ENCODE measurements at places on chromosomes 1 and 21.

- no peak for DNase-seq
Measured at GRCh38 chr1:182968836-182969734, 16.1 kb upstream of the SHCBP1L start.

- DNase-seq: no peak
Measured at GRCh38 chr1:210264496-210265380, 32.1 kb downstream of the SERTAD4 start.

DNA sequence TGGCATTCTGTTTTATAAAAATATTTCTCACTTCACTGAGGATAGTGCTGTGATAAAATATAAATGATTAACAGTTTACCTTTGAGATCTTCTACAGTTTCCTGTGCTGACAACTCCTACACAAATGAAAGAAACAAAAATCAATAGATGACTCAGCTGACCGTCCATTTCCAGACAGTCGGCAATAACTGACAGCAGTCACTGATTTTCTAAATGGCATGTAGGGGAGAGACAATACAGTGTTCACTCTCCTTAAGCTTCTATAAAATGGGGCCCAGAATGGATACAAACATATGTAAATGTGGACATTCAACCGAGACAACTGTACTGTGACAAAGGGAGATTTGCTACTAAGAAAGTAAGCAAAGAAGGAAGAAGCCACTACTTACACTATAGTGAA, 34.3 kb downstream of the PCNX2 start:
- DNase-seq: no peak

DNA sequence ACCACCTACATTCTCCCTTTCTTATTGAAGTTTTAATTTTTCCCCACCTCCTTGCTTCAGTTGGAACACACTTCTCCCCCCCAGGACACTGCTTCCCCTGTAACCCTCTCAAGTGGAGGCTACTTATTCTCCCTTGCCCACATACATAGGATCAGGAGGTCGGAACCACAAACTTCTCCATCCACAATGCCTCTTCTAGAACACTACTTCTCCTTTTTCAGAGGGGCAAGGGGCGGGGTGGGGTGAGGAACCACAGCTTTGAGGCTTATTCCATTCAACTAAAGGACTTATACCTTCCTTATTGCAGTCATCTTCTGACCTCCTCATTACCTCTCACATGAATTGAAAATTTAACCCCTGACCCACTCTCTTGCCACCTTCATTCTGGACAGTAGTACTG, 81.3 kb downstream of the NEK7 start:
- no peak for DNase-seq

DNA sequence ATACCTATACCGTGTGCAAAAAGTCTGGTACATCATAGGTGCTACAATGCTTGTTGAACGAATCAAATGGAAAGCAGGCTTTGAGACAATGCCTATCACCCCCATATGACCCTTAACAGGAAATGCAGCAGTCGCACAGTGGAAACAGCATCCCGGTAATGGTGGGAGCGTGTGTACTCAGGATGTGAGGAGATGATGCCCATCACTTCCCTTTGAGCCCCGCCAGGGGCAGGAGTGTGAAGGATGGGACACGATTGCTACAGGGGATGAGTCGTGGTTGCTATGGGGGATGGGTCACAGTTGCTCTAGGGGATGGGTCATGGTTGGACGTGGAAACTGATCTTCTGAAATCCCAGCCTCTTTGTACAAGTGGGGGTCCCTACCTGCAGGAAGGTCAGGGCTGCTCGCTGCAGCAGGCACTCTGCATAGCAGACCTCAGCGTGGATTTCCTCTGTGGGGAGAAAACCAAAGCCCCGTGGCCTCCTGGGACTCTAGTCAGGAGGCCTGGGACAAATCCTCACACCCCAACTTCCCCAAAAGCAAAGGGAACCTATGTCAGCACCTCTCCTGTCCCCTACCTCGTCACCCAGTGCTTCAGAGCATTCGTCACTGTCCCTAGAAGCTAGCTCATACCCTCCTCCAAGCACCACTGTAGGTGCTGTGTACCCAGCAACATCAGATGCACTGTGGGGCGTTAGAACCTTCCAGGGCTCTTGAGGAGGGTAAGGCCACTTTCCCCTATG, 19.3 kb downstream of the TTC39A start:
- no peak for DNase-seq

DNA sequence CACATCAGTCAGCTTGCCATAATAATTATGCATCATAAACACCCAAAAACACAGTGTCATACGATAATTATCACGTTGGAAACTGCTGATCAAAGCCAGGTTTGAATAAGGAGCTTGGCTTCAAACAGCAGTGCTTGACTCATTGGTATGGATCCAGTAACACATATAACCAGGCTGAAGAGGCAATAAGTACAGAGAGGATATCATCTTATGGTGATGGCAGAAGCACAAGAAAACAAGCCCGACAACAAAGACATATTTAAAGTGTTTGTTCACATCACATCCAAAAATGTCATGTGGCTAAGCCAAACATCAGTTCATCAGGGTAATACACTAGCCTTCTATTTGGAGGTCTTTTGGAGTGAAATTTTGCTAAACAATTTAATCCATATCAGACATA, 389.7 kb downstream of the NCAM2 start:
- no peak for DNase-seq

DNA sequence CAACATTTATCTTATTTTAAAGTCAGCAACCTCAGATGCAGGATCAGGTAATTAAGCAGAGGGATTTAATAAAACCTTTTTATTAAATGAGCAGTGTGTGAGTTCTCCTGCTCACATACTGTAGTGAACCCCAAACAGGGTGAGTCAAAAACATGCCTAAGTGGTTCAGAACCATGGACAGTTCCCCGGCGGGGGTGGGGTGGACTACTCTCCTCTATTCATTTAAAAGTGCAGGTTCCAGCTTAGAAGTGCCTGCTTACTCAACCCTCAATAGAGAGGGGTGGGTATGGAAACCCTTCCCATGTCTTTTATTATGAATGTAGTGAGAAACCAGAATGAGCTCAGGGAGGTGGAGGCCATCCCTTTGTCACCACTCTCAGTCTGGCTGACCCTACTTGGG, 397.9 kb downstream of the HHAT start:
- peak; percentile 31 for DNase-seq

GRCh38 chr1:226551299-226551698, 2.7 kb downstream of the STUM start:
- no peak for DNase-seq

- no peak for DNase-seq
Measured at GRCh38 chr1:38210021-38210894, 163.7 kb upstream of the POU3F1 start.

- DNase-seq: no peak
Measured at GRCh38 chr1:117096951-117097408, 24.6 kb downstream of the TRIM45 start.

- DNase-seq: no peak
Measured at GRCh38 chr1:212614453-212615200, 6.1 kb downstream of the ATF3 start.

DNA sequence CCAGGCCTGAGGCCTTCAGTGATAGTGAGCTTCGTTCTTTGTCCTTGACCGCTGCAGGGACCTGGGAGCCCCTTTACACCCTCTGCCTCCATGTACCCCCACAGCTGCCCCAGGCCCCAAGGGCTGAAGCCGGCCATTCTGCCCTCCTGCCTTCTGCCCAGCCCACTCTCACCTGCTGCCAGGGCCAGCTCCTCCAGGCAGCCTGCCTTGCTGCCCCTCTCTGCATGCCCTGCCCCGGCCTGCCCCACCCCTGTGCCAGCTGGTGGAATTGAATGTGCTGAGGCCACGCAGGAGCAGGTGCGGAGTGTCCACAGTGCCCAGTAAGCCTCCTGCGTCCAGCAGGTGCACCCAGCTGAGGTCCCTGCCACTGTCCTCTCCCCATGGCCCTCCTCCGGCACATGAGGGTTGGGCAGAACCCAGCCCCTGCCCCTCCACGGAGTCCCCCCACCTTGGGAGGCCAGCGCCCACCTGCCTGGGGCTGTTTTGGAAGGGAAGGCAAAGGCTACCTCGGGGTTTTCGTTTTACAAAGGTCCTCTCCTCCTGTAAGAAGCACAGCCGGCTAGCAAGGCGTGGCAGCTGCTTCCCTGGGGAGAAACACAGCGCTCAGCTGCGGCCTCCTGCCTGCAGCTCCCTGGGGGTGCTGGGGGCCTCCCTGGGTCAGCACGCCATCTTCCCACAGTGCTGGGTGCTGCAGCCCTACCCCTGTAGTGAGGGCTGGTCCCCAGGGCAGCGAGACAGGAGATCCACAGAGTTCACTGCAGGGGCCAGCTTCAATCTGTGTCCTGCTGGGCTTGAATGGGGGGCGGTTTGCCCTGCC, 21.0 kb downstream of the MMEL1 start:
- no peak for DNase-seq

DNA sequence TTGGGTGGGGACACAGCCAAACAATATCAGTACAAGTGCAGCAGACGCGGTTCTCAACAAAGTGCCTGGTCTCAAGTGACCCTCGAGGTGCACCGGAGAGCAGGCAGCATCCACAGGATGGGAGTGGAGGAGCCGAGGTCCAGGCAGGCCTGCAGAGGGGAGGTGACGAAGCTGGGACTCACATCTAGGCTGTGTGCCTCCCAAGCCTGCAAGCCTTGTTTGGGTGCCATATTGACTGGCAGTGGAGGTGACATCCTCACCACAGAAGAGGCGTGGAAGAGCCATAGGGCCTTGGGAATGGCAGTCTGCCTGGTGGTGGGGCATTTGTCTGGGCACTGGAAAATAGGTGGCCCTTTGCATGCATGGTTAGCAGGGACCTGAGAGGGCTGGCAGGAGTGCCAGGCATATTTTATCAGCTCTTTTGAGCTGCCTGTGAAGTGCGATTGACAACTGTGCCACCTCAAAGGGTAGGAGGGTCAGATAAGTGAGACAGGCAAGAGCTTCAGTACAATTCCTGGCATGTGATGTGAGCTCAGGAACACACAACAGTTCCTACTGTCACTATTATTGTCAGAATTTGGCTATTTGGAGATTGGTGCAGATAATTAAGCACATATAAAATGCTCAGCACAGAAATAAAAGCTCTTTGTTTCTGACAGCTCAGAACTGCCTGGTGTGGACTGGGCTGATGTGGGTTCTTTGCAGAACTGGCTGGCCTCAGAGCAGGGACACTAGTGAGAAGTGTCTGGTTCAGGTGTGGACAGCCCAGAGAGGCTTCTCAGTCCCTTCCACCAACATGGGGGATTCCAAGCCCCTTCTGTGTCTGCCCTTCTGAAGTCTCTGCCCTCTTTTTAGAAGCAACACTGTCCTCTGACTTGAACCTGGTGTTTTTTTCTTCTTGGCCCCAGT, 347.6 kb upstream of the AJAP1 start:
- no peak for DNase-seq

DNA sequence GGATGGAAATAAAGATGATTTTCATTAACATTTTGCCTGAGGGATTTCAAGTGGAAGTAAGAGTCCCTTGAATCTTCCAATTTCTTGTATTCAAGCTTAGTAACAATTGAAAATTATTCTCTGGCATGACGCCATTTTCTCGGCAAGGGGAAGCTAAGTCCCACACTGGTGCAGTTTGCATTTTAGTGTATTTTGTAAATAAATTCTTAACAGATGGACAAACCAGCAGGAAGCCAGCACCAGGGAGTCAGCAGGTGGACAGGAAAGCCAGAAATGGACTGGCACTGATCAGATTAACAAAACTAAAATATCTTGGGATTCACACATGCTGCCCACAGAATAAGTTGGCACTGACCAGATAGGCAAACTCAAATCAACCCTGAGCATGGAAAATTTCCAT, 311.3 kb downstream of the LRRIQ3 start:
- DNase-seq: no peak

DNA sequence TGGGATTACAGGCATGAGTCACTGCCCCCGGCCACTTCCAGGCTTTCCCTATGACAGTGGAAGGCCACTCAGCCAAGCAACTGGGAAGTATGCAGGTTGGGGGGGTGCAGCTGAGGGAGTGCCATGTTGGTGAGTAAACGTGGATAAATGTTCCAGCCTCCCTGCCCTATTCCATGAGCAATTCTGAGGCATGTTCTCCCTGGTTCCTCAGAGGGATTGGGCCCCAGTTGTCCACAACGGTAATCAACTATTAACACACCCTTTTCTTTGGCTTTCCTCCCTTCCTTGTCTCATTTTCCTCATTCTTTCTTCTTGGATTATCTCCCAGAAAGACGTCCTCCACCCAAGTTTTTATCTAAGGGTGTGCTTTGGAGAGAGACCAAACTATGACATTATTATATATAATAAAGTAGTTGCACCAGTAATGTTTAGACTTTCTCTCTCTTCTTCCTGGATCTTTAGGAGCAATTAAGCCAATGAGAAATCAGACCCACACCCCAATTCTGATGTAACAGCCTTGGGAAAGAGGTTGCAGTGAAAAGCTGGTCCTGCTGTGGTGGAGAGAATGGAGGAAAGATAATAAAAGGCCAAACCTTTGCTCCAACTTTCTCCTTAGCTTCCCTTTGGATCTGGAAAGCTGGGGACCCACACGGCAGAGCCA, 6.8 kb upstream of the SLAMF9 start:
- DNase-seq: peak; percentile 60

GRCh38 chr1:27726173-27727044, 648 bp downstream of the FAM76A start:
- peak; percentile 72 for DNase-seq

- no peak for DNase-seq
Measured at GRCh38 chr1:85584923-85585322, 4.4 kb downstream of the CCN1 start.

DNA sequence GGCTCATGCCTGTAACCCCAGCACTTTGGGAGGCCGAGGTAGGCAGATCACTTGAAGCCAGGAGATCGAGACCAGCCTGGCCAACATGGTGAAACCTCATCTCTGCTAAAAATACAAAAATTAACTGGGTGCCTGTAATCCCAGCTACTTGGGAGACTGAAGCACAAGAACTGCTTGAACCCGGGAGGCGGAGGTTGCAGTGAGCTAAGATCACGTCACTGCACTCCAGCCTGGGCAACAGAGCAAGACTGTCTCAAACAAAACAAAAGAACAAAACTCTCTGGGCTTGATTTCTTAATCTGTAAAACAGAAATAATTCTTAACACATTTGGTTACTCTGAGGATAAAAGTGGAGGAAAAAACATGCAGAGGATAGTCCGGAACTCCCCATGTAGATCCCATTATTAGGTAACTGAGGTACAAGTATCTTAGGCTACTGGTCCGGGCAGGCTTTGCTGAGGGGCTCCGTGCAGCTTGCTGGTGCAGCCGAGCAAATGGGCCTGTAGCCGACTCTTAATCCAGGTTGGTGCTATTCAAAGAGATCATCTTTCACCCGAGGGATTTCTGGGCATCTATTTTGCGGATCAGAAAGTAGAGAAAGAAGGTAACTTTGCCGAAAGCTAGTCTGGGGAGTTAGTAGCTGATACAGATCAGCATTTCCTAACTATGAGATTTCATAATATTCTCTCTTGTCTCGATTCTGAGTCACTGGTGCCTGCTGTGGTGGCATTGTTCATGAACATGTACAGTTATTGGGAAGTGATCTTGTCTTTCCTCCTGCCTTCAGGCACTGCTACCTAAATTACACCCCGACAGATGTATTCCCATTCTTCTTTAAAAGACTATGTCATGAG, 56.8 kb downstream of the NFIA start:
- DNase-seq: no peak
